Hepatocyte (in vitro differentiated cells): ENCODE measurements at places on chromosomes 4 and X. TPM values are rescaled to one million over a fixed set of nuclear protein-coding genes. Genes with fewer than 3 reads are reported as not detected.

GAGE1 gene
- not detected in 2 replicates for polyA plus RNA-seq

GPR143 gene
- polyA plus RNA-seq, result 9.4 and 9.8 TPM in 2 replicates

PPARGC1A gene
- polyA plus RNA-seq, result 4.2 and 6.7 TPM in 2 replicates

NDUFA1 gene
- 321 and 324 TPM in 2 replicates for polyA plus RNA-seq

TEX11 gene
- not detected in 2 replicates for polyA plus RNA-seq

AMBN gene
- not detected in 2 replicates for polyA plus RNA-seq

TRIML1 gene
- not detected in 2 replicates for polyA plus RNA-seq

NLGN3 gene
- polyA plus RNA-seq, result 0.79 and 1.6 TPM in 2 replicates

MAOA gene
- 43.1 and 54.0 TPM in 2 replicates for polyA plus RNA-seq

TCP11X2 gene
- polyA plus RNA-seq, result 0.12 and 0.39 TPM in 2 replicates
